ENCODE measurements at places on chromosomes 3 and 15. TPM values are rescaled to one million over a fixed set of nuclear protein-coding genes. Genes with fewer than 3 reads are reported as not detected.

GRCh38 chr3:8649757-8650156, 5.2 kb upstream of the SSUH2 start:
- DNase-seq, result no peak

- peak; percentile 59 for DNase-seq
These were observed 171.9 kb downstream of the FMN1 start for GRCh38 chr15:33022629-33023028.

- no peak for DNase-seq
These were observed 26.8 kb downstream of the PAQR5 start for GRCh38 chr15:69325456-69325971.

DNA sequence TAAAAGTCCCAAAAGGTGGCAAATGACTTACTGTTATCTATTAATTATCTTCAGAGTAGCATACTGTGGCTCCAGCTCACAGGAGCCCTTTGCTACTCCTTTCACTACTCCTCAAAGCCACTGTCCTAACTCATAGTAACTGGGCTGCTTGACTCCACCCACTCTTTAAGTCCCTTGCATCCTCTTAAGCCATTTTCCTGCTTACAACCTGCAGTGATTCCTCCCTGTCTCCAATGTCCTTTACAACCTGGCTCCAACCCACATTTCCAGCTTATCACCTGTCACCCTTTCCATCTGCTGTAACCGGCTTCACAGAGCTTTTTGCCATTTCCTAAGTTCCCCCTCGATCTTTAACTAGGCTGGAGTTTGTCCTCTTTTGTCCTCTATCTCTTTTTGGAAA, 388.1 kb downstream of the FGF12 start:
- no peak for DNase-seq

DNA sequence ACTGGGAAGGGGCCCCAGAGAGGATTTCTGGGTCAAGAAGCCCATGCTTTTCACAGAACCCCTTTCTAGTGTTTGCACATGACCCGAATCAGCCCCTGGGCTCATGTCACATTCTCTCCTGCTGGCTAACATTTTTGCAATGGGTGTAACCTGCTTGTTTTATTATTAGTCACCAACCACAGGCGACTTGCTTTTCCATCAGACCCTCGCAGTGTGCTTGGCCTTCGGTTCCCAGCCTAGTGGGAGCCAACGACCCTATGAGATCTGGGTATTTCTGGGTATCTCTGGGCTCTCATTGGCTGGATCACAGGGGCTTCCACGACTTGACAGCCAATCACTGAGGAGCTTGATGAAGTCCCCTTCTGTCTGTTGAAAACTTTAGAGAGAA, 11.0 kb upstream of the FBLN2 start:
- DNase-seq, result no peak

- no peak for DNase-seq
These were observed 52.4 kb upstream of the MRPS22 start for GRCh38 chr3:139291276-139292051.

- no peak for DNase-seq
These were observed 498.1 kb downstream of the MAGI1 start for GRCh38 chr3:65540666-65541065.

- DNase-seq, result no peak
These were observed 11.2 kb downstream of the HERC1 start for GRCh38 chr15:63822580-63822979.

- DNase-seq, result no peak
These were observed 105.0 kb upstream of the TLE3 start for GRCh38 chr15:70202756-70203155.

DNA sequence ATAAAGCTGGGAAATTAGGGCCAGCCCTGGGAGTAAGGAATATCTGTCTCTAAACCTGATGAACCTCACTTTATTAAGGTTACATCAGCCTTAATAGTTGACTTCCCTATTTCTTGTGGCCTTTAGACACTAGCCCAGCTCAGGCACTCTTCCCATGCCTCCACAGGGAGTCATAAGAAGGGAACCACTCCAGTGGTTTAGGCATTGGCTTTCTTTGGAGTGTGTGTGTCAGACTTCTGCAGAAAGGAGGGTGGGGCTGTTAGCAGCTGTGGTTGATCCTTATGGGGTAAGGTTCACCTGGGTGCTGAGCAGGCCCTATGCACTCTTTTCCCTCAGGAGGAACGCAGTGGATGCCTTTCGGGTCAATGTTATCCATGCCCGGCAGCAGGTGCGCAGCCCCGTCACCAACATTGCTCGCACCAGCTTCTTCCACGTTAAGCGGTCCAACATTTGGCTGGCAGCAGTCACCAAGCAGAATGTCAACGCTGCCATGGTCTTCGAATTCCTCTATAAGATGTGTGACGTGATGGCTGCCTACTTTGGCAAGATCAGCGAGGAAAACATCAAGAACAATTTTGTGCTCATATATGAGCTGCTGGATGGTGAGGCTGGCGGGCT, 4.0 kb downstream of the AP2M1 start:
- DNase-seq, result no peak

Gene SEMA6D
- 2.1 TPM for polyA plus RNA-seq

Gene MLH1
- 23.9 TPM for polyA plus RNA-seq

Data from lung (tissue), 17 donors.